MCF 10A (cell line): ENCODE measurements at places on chromosomes 6 and 20. TPM values are rescaled to one million over a fixed set of nuclear protein-coding genes. Genes with fewer than 3 reads are reported as not detected.

- DNase-seq = no peak
These were observed 10.7 kb downstream of the ANGPT4 start for GRCh38 chr20:905396-905961.

GRCh38 chr6:119157506-119157815 lies 79.0 kb upstream of the FAM184A start:
- DNase-seq = no peak

DNA sequence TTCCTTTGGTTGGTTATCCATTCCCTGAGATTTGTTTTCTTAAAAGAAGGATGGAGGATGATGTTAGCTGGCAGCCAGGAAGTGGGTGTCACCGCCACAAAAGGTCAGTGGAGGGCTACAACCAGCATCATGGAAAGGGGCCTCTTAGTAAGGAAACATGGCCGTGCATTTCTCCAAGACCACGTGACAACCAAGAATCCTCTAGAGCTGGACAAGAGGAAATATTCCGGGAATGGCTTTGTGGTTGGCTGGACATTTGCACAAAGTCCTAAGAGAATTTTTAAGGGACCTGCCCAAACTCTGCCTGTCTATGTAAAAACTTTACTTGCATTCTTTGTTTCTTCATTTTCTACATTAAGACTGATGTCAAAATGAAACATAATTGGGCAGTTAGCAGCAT lies 399.9 kb upstream of the MARCKS start:
- DNase-seq = no peak

- no peak for DNase-seq
These were observed 25.3 kb downstream of the RIPOR2 start for GRCh38 chr6:24910331-24910960.

DNA sequence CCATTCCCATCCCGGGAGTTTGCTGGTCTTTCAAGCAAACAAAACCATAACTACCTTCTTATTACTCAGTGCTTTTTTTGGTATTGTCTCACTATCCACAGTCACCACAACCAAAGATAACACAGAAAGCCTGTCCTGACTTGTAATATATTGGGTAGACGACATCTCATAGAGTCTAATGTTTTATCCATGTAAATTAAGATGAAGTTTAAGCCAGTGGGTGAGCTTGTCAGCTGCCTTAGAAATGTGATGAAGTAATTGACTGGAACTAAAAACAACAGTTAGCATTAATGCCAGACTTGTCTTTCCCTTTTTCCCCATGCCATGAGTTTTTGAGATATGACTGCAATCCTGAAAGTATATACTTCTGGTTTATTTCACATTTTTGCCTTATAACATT lies 282.7 kb upstream of the PRDM1 start:
- DNase-seq = no peak

DNA sequence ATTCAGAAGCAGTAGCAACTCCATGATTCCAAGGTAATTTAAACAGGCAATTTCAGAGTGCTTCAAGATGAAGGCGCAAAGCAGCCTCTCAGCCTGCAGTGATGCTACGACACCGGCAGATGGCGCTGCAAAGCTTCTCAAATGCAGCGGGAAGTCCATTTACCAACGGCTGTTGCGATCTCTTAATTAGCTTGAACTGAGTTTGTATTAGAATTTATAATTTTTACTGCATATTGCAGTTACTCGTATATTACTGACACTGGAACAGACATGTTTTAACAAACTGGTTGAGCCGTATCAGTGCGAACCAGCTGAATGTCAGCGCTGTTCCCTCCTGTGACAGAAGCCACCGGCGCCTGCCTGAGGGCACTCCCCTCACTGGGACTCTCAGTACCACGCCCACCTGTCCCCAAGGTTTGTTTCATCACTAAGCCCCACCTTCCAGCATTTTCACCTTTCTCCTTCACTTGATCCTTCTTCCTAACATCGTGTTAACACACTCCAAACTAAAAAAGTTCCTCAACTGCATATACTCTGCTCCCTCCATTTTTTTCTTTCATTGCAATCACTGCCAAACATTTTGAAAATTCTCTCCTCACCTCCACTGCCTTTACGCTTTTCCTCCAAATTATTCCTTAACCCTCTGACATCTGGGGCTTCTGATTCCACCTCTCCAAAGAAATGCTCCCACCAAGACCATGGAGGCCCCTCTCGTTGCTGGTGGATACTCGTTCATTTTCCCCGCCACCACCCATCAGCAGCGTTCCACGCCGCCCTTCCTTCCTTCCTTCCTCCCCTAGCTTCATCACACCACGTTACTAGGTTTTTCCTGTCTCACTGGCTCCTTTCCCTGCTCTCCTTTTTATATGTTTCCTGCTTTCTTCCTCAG lies 14.5 kb downstream of the GNL1 start:
- peak; percentile 74 for DNase-seq

DNA sequence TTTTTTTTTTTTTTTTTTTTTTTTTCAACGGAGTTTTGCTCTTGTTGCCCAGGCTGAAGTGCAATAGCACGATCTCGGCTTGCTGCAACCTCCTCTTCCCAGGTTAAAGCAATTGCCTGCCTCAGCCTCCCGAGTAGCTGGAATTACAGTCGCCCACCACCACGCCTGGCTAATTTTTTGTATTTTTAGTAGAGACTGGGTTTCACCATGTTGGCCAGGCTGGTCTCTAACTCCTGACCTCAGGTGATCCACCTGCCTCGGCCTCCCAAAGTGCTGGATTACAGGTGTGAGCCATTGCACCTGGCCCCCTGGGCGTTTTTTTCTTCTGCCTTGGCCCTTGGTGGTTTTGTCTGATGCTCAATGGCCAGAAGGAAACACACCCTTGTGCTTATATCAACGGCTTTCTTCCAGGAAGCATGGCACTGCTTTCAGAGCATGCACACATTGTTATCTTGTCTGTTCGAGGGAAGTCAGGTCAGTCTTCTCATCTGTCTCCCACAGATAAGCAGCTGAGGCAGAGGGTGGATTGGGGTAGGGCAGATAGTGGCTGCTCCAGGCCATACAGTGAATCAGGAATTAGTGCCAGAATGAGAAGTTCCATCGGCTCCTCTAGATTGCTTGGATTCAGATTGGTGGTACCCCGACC lies 203.1 kb downstream of the TSHZ2 start:
- no peak for DNase-seq

GRCh38 chr20:17589161-17589834 lies 19.4 kb downstream of the DSTN start:
- peak; percentile 33 for DNase-seq

- DNase-seq = no peak
These were observed 414.6 kb downstream of the CDH26 start for GRCh38 chr20:60372822-60373221.

DNA sequence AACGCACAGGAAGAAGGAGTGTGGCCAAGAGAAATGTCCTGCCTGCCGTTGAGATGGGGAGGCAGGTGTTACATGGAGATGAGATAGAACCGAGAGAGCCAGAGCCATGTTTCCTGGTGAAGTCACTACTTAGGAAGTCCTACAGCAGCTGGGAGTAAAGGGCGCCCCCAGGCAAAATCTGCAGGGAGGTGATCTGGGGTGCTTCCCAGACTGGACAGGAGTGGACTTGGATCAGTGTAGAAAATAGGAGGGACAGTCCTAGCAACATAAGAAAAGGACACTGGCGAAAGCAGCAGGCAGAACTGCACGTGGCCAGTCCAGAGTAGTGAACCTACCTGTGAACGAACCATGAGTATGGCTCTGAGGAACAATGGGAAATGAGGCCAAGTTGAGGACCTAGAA lies 85.3 kb downstream of the CD164 start:
- DNase-seq = no peak

GRCh38 chr6:162260027-162260426 lies 467.5 kb downstream of the PRKN start:
- DNase-seq = no peak

DNA sequence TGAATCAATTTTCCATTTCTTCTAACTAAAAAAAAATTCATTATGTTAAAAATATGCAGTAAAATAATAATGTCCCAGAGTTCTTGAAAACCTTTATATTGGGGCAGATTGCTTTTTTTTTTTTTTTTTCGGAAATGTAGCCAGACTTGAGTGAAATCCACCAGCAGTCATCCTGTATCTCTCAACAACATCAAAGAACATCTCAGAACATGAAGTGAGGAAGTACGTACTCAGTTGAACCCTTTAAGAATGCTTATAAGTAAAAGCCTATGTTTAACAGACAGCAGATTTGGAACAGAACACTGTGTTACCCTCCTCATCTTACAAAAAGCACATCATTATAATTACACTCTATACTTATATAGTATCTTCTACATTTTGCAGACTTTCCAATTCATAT lies 51.0 kb upstream of the SUPT3H start:
- no peak for DNase-seq

DNA sequence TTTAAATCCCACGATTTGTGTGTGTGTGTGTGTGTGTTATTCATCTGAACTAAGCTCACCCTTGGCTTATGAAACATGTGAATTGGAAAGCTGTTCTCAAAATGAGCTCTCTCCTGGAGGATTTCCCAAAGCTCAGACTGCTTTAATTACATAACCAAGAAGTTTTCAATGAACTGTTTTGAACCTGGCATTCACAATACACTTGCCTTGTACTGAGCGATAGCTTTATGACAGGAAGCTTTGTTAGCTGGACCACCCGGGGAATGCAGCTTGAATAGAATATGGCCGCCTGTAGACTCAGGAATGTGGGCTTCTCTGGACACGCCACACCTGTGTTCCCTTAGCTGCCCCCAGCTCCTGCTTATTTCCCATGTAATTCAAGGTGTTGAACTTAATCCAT lies 71.4 kb upstream of the PREP start:
- DNase-seq = no peak

The OSER1 gene
- 45.4 and 50.8 TPM in 2 replicates for total RNA-seq

The SALL4 gene
- 0.49 and 0.61 TPM in 2 replicates for total RNA-seq

The VGLL2 gene
- total RNA-seq = not detected in 2 replicates

The RBM12 gene
- 60.1 and 64.3 TPM in 2 replicates for total RNA-seq

The ABHD16B gene
- not detected in 2 replicates for total RNA-seq
